ENCODE measurements at places on chromosomes 3 and 15.

GRCh38 chr15:25844981-25845680, 18.0 kb downstream of the ATP10A start:
- no peak for DNase-seq

DNA sequence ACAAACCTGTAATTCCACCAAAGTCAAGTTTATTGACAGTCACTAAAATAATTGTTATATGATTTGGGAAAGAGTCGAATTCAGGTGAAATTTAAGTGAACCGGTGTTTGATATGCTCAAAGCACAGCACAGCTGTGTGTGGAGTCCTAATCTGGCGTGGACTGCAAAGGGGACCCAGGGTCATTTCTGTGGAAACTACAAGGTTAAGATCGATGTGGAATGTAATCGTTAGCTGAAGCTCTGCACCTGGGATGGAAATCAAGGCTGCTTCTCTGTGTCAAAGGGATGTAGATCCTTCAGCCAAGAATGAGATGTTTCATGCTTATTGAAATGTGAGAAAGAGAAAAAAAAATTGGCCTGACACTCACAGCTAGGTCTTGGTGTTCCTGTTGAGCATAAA, 1.6 kb upstream of the ELP6 start:
- no peak for DNase-seq

GRCh38 chr3:71570546-71570945, 13.0 kb downstream of the FOXP1 start:
- DNase-seq, result no peak

DNA sequence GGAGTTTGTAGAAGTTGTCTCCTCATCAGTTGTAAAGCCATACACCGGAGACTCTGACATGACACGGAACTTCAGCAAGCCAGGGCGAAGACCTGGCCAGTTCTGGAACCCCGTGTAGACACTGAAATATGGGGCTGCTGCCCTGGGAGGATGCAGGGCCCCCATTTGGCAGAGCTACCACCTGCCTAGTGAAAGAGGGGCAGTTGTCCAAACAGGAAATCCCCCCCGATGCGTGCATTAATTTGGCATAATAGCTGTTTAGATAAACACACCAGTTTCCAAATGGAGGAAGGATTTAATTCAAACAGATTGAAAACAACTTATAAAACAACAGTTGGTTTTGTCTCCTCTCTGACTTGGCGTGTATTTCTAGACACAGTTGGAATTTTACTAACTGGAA, 357.2 kb downstream of the GABRG3 start:
- no peak for DNase-seq

- no peak for DNase-seq
Observed at GRCh38 chr15:29611057-29611456, 211.2 kb downstream of the TJP1 start.

GRCh38 chr3:53834429-53835095, 11.7 kb downstream of the CHDH start:
- DNase-seq, result no peak

GRCh38 chr3:165635791-165636683, 201.2 kb downstream of the BCHE start:
- DNase-seq, result no peak
